ENCODE measurements at places on chromosomes 2 and 18.

DNA sequence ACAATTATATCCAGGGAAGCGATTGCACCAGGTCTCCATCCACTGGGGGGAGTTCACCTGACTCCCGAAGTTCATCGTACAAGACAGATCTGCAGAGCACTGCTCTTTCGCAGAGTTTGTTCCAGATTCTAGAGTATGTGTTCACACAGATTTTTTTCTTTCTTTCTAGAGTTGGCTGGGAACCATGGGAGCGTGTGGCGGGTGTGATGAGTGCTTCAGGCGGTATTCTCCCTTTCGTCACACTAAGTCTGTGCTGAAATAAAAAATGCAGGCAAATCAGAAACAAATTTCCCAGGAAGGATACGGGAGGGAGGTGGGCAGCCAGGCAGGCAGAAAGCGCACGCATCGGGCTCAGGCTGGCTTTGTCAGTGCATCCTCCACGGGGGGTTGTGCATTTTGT lies 129.8 kb upstream of the SOX11 start:
- DNase-seq, result no peak

GRCh38 chr2:168889635-168890005 lies 610 bp downstream of the SPC25 start:
- no peak for DNase-seq

- DNase-seq, result no peak
These were observed 12.1 kb upstream of the TTN start for GRCh38 chr2:178819147-178819875.

DNA sequence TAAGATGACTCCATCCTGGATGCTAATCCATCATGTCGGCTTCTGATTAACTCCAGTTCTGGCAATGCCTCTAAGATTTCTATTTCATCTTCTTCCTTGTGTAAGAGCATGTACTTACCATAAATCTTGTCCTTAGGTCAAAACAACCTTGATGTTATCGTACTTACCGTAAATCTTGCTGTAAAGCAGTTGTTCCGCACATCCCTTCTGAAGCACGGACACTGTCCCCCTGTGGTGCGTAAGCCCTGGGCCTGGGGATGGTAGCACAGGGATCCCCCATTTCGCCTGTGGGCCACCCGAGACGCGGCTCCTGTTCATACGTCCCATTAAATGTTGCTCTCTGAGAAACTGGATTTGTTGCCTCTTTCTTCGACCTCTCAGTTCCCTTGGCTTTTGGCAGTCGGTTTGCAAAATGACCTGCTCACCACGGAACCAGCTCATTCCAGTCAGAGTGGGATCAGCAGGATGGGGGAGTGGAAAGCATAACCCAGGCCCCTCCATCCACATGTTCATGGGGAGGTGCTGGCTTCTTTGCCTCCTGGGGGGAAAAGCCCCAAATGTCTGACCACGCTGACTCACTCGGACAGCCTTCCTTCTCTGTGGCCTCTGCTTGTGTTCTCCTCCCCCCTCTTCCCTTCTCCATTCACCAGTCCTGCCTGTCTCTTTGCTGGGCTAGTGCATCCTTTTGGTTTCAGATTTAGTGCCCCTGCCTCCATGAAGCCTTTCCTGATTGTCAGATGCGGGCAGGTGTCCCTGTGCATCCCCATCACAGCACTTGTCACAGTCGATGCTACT lies 49.9 kb downstream of the RAB31 start:
- no peak for DNase-seq

Measured in CD4-positive, alpha-beta T cell treated with Interferon gamma for 1 hour (primary cell).